ENCODE measurements at places on chromosomes 4 and X.

DNA sequence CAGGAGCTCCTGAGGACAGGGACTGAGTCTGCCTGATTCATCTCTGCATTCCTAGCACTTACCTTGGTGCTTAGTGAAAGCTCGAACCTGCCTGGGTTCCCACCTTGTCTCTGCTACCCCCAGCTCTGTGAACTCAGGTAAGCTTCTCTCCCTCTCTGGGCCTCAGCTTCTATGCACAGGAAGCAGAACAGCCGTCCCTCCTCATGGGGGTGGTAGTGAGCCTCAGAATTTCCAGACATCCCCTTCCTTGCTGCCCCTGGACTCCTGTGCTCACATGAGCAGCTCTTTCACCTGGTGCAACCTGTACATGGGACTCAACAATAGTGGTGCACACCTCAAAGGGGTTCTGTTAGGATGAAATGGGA is 50.8 kb downstream of the HTRA3 start:
- no peak for DNase-seq

DNA sequence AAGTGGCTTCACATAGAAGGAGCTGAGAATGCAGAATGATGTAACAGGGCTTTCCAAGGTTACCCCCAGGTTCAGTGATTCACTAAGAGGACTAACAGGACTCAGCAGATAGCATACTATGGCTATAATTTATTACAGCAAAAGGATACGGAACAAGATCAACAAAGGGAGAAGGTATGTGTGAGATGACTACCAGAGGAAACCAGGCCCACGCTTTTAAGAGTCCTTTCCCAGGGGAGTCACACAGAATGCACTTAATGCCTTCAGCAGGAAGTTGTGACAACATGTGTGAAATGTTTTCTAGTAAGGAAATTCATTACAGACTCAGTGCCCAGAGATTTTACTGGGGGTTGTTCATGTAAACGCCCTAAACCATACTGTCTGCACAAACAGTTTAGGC is 373.6 kb upstream of the MAGEB2 start:
- DNase-seq = no peak

DNA sequence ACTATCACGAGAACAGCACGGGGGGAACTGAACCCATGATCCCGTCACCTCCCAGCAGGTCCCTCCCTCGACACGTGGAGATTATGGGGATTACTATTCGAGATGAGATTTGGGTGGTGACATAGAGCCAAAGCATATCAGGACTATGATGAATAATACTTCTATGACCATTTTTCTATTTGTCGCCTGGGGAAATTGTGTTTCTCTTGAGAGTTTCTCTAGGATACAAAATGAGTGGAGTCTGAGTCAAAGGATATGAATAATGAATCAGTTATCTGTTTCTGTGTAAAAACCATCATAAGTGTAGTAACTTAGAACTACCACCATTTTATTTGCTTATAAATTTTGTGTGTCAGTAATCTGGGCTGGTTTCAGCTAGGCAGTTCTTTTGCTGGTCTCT is 533.0 kb upstream of the ARX start:
- no peak for DNase-seq

DNA sequence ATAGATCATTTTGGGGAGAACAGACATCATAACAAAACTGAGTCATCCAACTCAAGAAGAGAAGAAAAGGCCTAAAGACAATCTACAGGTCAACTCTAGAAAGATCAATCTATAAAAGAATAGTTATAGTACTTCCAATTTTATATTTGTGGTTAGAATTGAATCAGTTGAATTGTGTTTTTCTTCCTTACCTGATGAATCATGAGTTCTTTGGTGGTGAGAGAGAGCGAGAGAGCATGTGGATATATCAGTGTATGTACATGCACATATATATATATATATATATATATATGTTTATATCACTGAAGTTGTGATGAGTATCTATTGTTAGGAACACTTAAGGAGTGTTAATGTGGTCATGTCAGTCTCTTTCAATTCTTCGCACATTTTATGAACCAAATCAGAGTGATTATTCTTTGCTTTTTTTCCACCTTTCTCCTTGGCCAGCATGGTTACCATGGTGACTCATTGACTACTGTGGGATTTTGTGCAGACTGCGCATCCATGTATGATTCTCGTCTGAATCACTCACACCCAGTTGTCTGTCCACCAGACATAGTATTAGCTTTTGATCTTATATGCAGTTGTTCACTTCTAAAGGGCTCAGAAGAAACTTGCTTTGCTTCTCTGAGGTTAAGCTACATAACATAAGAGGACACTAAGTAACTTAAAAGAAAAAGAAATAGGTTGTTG is 90.4 kb upstream of the RAB40AL start:
- DNase-seq = no peak

- no peak for DNase-seq
Observed at GRCh38 chrX:93422693-93423092, 250.7 kb downstream of the NAP1L3 start.

DNA sequence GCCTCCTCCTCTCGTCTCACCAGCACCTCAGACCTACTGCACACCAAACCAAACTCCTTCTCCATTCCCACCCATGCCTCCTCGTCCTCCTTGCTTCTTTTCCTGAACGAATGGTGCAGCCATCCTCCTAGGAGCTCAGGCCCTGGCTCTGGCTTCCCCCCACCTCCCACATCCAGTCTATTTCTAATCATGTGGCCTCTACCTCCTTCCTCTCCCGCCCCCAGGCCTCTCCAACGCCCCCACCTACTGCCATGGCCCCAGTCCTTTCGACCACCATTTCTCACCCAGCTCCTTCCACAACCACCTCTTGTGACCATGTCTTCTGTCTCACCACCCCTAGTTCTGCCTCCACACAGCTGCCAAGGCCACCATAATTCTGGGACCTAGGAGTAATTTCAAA is 127.1 kb downstream of the PJA1 start:
- DNase-seq = no peak

DNA sequence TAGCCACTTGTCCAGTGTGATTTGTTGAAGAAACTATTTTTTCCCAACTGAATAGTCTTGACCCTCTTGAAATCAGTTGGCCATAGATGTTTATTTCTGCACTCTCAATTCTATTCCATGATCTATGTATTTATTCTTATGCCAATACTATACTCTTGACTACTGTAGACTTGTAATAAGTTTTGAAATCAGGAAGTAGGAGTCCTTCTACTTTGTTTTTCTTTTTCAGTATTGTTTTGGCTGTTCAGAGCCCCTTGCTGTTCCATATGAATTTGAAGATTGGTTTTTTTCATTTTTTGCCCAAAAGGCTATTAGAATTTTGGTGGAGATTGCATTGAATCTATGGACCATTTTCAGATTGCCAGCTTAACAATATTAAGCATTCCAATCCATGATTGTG is 10.2 kb downstream of the SAP30 start:
- DNase-seq = no peak

All from activated CD8-positive, alpha-beta memory T cell treated with anti-CD3 and anti-CD28 coated beads for 4 hours (primary cell).